ENCODE measurements at places on chromosomes 5 and 9.

DNA sequence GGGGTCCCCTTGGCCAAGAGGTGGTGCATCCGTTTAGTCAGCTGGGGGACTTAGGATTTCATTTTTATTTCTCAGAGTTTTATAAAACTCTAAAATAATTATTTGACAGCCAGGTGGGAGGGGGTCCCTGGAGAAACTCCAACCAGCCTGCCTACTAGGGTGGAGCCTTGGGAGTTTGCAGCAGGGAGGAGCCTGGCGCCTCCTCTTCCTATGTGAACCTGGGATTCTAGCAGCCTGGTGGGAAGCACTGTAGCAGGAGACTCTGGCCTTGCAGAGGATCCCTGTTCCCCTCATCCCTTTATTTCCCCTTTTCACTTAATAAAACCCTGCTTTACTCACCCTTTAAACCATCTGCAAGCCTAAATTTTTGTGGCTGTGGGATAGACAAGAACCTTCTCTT, 50.8 kb downstream of the FXN start:
- DNase-seq = no peak

- DNase-seq = no peak
These were observed 28.5 kb upstream of the CHD1 start for GRCh38 chr5:98957307-98957706.

DNA sequence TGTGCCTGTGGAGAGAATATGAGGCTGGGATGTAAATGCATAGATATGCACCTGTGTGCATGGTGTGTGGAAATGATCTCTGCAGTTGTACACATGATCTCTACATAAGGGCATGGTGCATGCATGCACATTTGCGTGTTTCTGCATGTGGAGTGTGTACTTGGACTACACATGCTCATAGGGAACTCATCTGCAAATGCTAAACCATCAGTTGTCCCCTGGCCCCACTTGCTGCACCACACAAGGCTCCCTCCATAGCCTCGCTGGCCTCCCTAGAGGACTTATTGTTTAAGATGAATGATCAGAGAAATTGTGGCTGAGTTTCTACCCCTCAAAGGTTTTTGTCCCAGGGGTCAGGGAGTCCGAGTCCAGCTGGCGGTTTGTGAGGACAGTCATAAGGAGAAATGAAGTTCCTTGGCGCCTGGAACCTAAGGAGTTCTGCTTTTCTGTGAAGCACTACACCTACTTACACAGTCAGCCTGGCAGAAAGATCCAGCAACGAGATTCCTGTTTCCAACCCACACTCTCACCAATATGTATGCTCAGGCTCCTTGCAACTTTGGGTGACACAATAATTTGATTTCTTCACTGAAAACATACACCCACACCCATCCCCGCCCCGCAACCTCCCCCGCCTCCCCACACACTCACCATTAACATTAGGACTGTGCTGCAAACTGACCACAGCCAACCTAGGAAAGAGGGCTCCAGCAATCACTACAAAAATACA, 79.9 kb upstream of the CPEB4 start:
- DNase-seq = no peak

DNA sequence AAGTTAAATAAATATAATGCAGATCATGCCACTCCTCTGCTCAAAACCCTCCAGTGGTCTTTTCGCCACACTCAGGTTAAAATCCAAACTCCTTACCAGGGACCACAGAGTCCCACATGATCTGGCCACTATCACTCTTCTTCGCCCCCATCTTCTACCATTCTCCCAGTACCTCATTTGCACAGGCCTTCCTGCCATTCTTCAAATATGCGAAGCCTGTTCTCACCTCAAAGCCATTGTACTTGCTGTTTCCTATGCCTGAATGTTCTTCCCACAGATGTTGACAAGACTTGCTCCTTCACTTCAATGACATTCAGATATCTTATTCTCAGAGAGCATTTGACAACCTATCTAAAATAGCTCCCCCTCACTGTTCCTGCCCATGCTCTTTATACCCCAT, 10.9 kb downstream of the TEX10 start:
- DNase-seq = no peak

DNA sequence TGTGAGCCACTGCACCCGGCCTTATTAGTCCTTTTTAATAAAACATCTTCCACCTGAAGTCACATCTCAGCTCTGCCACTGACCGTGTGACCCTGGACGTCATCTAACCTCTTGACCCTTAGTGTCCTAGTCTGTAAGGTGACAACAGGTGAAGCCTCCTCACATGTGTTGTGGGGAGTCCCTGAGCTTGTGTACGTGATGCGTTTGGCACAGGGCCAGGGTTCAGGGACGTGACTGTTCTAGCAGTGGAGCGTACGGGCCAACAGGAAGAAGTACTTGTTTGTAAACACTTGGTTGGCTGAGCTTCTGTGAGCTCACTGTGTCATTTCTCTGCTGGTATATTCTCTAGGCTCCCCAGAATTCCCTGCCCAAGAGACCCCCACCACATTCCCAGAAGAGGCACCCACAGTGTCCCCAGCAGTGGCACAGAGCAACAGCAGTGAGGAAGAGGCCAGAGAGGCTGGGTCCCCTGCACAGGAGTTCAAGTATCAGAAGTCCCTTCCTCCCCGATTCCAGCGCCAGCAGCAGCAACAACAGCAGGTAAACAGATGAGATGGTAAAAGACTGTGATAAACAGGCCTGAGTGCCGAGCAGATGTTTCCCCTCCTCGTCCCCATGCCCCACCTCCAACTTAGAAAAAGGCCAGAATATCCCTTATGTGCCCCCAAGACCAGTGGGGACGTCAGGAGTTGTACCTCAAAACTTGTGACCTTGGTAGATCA, 35.3 kb upstream of the POMT1 start:
- no peak for DNase-seq

- DNase-seq = no peak
These were observed 23.4 kb downstream of the LIX1 start for GRCh38 chr5:97119007-97119390.

DNA sequence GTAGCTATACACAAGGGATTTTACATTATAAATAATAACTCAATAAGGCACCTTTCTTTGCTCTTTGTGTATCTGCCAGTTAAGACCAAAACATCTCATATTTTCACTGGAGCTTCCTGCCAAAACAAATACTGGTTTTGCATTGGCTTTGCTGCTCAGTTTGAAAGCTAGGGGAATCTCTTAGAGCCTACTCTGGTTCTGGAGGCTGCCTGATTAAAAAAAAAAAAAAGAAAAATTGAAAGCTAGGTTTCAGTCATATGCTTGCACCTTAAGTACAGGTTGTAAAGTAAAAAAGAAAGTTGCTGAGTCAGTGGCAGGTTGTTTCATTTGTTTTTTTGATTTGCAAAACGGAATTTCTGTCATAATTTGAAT, 2.3 kb downstream of the DENND4C start:
- DNase-seq = no peak

GRCh38 chr5:125399885-125400284, 653.4 kb upstream of the ZNF608 start:
- no peak for DNase-seq

GRCh38 chr9:22008717-22009505, at the start of gene CDKN2B:
CDKN2B (minus strand) TSS chr9:22009305; CDS start chr9:22008953, 352 bp downstream.
- peak; percentile 42 for DNase-seq

DNA sequence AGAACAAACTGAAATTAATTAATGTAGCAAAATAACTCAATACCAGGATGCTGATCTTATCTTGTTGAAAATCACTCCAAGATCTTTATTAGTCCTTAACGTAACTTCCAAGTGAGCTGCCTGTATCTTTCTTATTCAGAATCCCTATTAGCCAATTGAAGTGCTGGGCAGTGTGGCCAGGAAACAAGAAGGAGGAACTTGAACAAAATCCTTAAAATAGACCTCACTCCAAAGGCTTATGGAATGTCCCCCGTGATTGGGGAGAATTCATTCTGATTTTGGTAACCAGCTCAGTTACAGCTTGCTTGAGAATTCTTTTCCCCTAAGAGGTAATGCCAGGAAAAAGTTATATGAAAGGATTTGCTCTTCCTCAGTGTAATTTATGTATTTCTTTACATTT, 171.0 kb downstream of the DEPDC1B start:
- no peak for DNase-seq

GRCh38 chr5:143244000-143244736, 159.3 kb downstream of the NR3C1 start:
- DNase-seq = no peak

Data from stimulated activated CD8-positive, alpha-beta memory T cell treated with anti-CD3 and anti-CD28 coated beads, Interleukin-12 subunit alpha, Interleukin-12 subunit beta, amount 100 ng/mL, for 4 hours (primary cell).